Mucosa of gallbladder (tissue), 1 donor: ENCODE measurements at places on chromosomes 13 and 19.

GRCh38 chr13:75645141-75645540 is 9.0 kb downstream of the LMO7 start:
- no peak for DNase-seq

DNA sequence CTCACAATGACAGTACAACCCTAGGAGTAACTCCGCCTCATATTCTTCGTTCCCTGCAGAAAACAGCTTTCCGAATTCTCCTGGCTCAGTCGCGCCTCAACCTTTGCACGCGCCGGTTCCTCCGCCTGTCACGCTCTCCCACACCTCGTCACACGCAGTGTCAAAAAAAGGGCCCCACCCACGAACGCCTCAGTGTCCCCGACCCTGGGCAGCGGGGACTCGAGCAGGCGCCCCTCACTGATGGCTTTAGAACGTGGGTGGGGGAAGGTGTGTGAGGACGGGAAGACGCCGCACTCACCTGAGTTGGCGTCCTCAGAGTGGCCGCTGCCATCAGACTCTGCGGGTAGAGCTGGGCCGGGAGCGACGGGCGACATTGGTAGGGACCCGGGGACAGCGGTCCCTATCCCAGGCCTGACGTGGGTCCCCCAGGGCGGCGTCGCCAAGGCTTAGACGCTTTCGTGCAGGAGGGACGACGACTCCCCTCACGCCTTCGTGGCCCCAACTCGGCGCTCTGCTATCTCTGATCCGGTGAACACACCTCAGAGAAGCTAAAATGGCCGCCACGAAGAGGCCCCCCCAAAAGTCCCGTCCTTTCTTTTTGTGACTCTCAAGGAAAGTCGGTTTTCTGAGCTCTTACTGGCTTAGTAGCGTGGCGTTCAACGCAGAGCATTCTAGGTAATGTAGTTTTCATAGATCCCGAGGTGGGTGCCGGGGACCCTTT is at the start of gene ZNF154:
Gene ZNF154 (minus strand): TSS at position 564 of the 721 bp plus-strand sequence. CDS start 233 bp downstream, at position 331.
- DNase-seq = peak; percentile 71

GRCh38 chr13:33375421-33375820 is 89.9 kb upstream of the STARD13 start:
- no peak for DNase-seq

GRCh38 chr19:18980432-18981020 is 39.5 kb upstream of the HOMER3 start:
- no peak for DNase-seq

DNA sequence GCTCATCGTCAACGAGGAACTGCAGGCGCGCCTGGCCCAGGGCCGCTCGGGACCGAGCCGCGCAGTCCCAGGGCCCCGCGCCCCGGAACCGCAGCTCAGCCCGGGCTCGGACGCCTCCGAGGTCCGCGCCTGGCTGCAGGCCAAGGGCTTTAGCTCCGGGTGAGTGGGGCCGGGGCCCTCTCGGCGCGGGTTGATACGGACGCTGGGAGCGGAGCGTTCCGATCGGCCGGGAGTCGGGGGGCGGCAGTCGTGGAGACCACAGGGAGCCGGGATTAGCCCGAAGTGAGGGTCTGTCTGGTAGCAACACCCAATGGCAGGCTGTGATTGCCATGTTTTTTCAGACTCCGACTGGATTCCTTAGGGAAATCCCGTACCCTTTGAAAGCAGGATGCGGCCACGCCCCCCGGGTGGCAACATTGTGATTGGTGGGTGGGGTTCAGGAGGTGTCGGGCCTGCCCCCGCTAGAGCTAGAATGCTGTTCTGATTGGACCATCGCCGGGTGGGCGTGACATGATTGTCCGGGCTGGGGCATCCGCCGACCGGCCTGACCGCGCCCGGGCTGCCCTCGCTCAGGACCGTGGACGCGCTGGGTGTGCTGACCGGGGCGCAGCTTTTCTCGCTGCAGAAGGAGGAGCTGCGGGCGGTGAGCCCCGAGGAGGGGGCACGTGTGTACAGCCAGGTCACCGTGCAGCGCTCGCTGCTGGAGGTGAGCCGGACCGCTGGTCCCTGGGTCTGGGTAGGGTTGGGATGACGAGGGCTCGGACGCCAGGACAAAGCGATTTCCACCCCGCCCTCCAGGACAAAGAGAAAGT is 11.3 kb downstream of the EPS8L1 start:
- peak; percentile 75 for DNase-seq

DNA sequence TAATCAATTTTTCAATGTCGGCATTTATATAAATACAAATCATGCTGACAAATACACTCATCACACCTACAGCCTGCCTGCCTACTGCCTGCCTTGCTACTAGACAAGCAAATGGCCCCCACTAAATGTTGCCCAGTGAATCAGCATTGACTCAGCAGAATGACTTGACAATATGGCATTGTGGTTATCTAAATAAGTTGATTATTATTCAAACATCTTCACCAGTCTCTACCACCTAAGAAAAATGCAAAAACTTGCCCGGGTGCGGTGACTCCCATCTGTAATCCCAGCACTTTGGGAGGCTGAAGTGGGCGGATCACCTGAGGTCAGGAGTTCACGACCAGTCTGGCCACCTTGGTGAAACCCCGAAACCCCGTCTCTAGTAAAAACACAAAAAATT is 296.1 kb downstream of the PCDH9 start:
- DNase-seq = no peak

- no peak for DNase-seq
Measured at GRCh38 chr19:33214596-33214995, 11.1 kb downstream of the SLC7A10 start.

DNA sequence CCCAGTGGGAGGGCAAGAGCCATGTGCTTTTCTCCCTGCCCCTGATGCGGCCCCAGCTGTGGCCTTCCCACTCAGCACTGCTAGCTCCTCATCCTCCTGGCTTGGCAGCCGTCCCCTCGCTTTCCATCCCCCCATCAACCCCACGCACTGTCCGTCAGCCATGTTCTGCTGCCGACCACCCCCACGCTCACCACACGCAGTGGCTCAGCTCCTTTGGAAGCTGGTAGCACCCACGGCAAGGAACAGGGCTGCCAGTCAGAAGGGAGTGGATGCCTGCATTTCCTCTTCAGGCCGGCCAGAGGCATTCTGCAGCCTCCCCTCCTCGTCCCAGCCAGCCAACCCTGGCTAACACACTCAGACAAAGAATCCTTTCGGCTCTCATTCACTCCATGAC is 6.3 kb downstream of the CALM3 start:
- DNase-seq = no peak

GRCh38 chr19:10533646-10534386 is 9.9 kb upstream of the ATG4D start:
- DNase-seq = no peak

- DNase-seq = no peak
Measured at GRCh38 chr19:34148658-34149185, 23.6 kb upstream of the LSM14A start.

- no peak for DNase-seq
Measured at GRCh38 chr19:51541458-51542357, 10.2 kb upstream of the SIGLEC6 start.

DNA sequence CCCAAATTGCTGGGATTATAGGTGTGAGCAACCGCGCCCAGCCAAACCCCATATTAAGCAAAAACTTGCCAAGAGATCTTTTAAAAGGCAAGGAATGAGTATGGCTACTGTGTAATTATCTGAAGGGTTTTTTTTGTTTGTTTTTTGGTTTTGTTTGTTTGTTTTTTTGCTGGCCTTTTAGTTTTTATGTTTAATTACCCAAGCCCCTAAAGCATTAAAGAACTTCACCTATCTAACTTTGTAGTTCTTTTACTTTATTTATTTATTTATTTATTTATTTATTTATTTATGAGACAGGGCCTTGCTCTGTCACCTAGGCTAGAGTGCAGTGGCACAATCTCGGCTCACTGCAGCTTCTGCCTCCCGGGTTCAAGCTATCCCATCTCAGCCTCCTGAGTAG is 40.3 kb upstream of the GARRE1 start:
- DNase-seq = no peak

- no peak for DNase-seq
Measured at GRCh38 chr19:9799162-9799561, 19.7 kb downstream of the FBXL12 start.
